SJSA1 (cell line): ENCODE measurements at places on chromosomes 16 and 17. TPM values are rescaled to one million over a fixed set of nuclear protein-coding genes. Genes with fewer than 3 reads are reported as not detected.

GRCh38 chr16:73527187-73527586 is 479.3 kb upstream of the ZFHX3 start:
- no peak for DNase-seq

SNN gene
- total RNA-seq: 10.1 and 11.5 TPM in 2 replicates

- no peak for DNase-seq
Measured at GRCh38 chr17:17062866-17063265, 20.6 kb downstream of the MPRIP start.

GRCh38 chr17:79046197-79046915 is 22.4 kb downstream of the C1QTNF1 start:
- DNase-seq: no peak

CSH1 gene
- total RNA-seq: not detected in 2 replicates

DNA sequence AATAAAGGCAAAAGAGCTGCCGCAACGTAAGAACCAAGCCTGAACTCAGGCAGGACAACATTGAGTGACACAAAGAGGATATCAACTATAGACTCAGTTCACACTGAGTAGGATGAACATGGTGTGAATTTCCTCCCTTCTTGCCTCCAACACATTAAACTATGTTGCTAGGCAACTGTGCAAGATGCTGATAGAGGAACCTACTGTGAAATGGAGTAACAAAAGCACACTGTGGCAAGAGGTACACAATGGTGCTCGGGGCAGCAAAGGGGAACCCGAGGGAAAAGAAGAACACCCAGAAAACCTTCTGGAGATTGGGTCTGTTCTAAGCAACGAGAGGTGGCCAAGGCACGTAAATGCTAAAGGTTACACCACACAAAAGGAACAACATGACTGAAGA is 34.1 kb downstream of the GRB2 start:
- no peak for DNase-seq

DNA sequence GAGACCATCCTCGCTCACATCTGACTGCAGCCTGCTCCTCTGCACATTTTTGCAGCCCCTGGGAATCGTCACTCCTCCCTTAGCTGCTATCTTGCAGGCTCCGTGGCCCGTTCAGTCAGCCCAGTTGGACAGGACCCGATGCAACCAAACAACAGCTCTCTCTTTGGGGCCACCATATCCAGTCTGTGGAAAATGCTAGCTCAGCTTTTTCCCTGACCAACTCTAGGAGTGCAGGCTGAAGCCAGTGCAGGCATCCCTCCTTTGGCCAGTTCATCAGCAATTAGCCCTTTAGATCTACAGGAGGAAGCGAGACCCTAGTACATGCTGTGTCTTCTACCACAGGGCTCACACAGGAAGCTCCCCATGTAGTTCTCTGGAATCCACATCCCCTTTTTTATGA is 182.1 kb downstream of the HS3ST3A1 start:
- no peak for DNase-seq

KRT39 gene
- not detected in 2 replicates for total RNA-seq

DNA sequence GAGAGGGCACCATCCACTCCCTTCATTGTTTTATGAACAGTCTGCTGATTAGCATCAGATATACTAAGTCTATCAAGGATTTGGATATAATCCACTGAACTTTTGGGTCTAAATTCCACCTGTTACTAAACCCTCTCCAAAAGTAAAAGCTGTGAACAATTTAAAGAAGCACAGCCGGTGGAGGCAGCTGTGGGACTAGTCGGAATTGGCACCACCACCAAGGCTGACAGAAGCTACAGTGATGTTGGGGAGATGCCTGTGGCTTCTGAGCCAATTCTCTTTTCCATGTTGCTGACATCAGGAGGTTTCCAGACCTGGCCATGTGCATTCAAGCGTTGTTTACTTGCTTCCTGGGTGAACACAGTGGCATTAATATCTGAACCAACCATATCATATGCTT is 679.0 kb upstream of the CA10 start:
- no peak for DNase-seq

GRCh38 chr17:231191-231965 is 49.9 kb upstream of the DOC2B start:
- no peak for DNase-seq

GRCh38 chr16:55754056-55754455 is 78.8 kb downstream of the CES1 start:
- DNase-seq: no peak

MEOX1 gene
- not detected in 2 replicates for total RNA-seq

DNA sequence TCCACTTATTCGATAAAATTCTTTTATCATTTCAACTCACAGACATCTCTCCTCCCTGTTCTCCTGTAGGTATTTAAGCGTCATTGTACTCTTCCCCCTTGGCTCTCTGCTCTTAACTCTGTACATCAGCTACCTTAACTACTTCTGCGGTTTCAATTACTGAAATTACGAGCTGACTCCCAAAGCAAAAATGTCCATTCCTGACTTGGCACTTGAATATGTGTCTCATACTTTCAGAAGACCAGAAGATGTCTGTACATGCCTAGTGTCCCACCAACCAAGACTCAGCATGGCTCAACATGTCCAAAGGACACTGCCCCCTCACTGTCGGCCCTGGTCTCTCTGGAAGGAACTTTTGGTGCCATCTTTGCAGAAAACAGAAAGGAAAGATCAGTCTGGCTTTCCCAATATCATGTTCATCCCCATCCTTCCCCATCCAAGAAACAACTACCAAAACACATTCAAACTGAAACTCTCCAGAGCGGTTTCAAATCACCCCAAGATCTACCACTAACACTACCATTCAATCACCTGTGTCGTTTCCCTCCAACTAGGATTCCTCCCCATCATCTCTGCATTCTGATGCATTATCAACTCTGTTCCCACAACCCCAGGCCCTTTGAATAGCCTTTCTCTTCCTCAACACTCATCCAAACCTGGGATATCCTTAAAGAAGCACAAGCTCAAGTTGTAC is 74.9 kb downstream of the ZFHX3 start:
- no peak for DNase-seq

CES3 gene
- total RNA-seq: not detected in 2 replicates

DNA sequence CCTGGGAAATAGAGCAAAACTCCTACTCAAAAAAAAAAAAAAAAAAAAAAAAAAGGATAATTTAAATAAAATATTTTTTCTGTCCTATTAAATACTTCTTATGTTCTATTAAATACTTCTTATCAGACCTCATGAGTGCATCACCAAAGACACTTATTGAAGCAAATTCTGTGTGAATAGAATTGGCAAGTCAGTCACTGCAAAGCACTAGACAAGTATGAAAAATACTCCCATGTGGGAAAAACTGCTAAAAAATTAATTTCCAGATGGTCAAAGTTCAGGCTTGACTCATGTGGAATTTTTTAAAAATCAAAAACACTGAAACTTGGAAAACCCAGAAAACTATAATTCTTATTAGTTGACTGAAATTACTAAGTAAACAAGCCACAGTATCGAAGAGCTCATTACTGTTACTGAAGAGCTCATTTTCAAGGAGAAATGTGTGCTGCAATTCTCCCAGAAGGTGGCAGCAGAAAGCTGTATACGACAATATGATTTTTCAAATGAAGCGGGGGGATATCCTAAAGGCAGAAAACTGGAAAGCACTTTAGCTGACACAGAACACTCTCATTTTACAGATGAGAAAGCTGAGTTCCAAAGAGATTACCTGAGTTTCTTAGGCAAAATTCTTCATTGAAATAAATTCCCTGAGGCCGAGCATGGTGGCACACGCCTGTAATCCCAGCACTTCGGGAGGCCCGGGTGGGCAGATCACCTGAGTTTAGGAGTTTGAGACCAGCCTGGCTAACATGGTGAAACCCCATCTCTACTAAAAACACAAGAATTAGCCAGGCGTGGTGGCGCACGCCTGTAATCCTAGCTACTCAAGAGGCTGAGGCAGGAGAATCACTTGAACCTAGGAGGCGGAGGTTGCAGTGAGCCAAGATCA is 15.9 kb upstream of the FBXO47 start:
- DNase-seq: no peak

DNA sequence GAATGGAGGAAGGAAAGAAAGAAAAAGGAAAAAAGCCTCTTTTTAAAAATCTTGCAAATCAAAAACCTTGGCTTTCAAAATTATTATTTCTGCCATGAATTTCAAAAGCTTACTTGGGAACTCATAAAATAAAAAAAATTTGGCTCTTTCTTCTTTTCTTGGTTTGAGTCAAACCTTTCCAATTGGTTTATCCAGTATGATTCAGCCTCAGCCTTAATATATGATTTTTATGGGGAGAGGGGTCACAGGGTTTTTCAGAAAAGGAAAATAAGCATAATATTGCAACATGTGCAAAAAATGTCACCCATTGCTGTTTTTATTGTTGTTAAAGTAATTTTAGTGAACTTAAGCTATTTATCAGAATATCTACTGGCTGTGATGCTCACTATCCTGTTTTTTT is 31.2 kb upstream of the HAPSTR1 start:
- no peak for DNase-seq

GRB7 gene
- total RNA-seq: not detected in 2 replicates

- no peak for DNase-seq
Measured at GRCh38 chr17:81928544-81929252, 1.2 kb upstream of the MAFG start.

DNA sequence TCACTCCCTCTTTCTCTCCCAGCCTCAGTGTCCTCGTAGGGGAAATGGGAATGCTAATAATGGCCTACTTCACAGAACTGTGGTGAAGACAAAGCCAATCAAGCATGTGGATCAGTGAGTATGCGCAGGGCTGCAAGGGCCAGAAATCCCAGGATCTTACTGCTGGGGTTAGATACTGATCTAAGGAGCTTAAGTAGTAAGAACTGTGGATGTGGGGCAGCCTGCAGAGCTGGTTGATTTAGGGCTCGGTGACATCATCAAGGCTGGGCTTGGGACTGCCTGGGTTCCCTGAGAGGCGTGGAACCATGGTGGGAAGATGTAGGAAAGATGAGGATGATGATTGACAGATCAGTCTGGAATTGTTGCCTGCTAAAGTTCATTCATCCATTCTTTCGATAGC is 25.6 kb downstream of the GOSR2 start:
- DNase-seq: peak; percentile 22

DNA sequence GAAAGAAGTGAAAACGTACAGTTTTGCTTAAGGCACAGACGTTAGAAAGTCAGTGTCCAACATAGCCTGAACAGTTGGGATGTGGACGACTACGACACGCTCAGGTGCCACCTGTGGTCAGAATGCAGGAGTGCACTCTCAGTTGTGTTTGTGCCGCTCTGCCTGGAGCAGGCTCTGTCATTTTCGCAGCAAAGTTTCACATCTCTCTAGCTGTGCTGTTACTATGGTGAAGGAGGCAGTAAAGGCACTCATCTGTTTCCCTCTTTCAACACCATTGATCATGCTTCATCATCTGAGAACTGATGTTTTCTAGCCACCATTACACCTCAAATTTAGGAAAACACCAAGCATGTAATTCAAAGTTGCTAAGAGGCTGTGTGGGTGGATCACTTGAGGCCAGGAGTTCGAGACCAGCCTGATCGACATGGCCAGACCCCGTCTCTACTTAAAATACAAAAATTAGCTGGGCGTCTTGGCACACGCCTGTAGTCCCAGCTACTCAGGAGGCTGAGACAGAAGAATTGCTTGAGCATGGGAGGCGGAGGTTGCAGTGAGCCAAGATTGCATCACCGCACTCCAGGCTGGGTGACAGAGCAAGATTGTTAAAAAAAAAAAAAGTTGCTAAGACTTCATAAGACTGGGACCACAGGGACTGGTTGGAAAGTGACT is 44.9 kb upstream of the DNAJA2 start:
- DNase-seq: no peak

GRCh38 chr17:3893003-3893719 is at the start of gene CAMKK1:
TSS of gene CAMKK1 (minus strand) at chr17:3893053. CDS start at chr17:3885687, 7,366 bp downstream.
- peak; percentile 92 for DNase-seq

GRCh38 chr17:1090465-1091189 is 89.2 kb downstream of the ABR start:
- no peak for DNase-seq

DNA sequence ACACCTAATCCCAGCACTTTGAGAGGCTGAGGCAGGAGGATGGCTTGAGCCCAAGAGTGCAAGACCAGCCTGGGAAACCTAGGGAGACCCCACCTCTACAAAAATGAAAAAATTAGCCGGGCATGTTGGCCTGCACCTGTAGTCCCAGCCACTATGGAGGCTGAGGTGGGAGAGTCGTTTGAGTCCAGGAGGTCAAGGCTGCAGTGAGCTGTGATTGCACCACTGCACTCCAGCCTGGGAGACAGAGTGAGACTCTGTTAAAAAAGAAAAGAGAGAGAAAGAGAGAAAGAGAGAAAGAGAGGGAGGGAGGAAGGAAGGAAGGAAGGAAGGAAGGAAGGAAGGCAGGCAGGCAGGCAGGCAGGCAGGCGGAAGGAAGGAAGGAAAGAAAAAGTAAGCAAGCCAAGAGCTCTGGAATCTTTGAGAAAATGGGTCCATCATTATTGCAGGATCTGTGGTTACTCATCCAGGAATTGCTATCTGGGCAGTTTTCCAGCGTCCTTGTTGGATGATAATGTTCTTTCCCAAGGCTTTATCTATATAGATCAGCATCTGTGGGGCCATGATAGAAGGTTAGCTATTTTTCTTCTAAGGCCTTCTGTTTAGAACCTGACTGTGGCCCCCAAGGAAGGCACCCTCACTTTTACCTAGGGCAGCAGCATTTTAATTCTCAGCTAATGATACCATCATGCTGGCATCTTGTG is 533.2 kb upstream of the CDH5 start:
- no peak for DNase-seq

DNA sequence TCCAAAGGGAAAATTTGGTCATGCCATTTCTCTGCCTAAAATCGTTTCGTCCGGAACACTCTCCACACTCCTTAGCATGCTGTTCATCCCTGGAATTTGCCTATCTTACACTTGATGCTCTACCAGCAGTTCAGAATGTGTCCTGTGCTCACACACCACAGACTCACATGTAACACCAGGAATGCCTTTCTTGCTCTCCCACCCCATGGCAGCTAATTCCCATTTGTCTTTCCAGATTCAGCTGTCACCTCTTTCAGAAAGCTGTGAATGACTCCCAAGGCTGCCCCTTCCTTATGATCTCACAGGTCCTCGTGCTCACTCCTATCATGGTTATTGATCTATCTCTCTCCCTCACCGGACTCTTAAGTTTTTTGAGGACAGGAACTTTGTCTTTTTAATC is 38.1 kb downstream of the HYDIN start:
- DNase-seq: no peak

DNA sequence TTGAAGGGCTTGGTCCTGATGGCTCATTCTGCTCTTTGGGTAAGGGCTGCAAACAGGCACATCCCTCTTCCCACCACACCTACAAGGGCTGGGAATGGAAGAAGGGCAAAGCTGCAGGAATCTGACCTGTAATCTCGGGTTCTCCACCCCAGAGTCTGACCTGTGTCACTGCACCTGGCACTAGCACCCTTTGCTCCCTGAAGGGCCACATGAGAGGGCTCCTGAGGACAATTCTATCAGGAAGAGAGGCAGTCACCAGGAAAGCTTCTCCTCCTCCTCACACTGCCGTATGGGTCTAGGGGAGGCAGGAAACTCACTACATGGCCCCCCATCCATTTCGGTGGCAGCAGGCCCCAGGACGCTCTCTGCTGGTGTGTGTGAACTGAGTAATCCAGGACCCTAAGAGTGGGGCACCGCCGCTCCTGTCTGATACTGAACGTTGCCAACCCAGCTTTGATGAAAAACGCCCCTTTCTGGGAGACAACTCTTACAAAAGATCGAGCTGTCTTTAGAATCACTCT is 26.4 kb downstream of the TTLL6 start:
- DNase-seq: no peak

PRR29 gene
- total RNA-seq: 0.08 TPM in 1 of 2 replicates, not detected in the other

- peak; percentile 35 for DNase-seq
Measured at GRCh38 chr16:46899443-46900143, 15.4 kb downstream of the GPT2 start.

GRCh38 chr16:54703339-54703738 is 227.3 kb upstream of the IRX5 start:
- no peak for DNase-seq

GINS2 gene
- 39.8 and 51.4 TPM in 2 replicates for total RNA-seq
